ENCODE measurements at places on chromosomes 2 and 18.

GRCh38 chr2:176747928-176748327 is 464.7 kb upstream of the HNRNPA3 start:
- DNase-seq: no peak

DNA sequence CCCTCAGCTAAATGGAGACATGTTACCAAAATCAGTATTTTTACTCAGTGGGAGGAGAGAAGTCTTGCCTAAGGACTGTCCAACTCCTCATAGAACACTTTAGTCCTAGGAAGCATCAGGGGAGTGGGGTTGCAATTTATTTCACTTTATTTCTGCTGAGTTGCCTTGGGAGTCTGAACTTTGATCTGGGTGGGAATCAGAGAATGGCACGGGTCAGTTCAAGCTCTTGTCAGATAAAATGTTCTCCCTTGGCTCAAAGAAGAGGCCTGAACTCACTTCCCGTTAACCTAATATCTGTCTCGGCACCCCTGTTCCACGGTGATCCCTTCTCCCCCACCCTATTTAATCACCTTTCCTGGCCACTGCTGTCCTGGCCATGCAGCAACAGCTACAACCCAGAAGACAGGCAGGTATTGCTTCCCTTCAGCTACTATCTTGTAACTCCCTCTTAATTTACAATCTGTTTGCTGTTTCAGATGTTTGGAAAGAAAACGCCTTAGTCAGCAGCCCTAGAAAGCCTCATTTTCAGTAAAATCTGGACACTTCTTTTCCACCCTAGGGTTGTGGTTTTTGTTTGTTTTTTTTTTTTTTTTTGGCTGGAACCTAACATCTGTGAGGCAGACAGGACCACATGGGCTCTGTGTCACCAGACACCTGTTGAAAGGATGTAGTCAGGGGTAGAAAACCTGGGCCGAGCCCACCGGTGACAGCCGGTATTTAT is 52.5 kb downstream of the SERTAD2 start:
- DNase-seq: no peak

DNA sequence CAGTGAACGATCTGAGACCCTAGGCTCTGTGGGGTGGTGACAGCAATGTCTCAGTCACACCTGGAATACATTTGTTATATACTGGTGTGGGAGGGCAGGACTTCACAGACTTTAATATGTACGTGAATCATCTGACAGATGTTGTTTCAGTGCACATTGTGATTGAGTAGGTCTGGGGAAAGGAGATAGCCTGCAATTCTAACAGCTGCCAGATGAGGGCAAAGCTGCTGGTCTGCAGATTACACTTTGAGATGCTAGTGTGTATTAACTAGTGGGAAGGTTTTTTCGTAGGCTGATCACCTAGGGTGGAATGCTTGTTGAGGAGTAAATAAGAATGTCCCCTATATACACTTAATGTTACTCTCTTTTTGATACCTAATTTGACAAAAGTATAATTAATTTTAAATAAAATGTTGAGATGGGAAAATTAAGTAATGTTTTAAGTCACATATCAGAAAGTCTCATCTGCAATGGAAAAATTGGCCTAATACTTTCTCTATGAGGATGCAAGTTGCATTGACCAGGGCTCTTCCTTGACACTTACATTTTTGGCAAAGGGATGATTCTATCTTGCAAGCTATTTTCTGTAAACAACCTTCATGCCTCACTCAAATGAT is 496.9 kb upstream of the HNMT start:
- DNase-seq: peak; percentile 1

GRCh38 chr2:152620208-152620607 is 97.1 kb downstream of the PRPF40A start:
- no peak for DNase-seq

DNA sequence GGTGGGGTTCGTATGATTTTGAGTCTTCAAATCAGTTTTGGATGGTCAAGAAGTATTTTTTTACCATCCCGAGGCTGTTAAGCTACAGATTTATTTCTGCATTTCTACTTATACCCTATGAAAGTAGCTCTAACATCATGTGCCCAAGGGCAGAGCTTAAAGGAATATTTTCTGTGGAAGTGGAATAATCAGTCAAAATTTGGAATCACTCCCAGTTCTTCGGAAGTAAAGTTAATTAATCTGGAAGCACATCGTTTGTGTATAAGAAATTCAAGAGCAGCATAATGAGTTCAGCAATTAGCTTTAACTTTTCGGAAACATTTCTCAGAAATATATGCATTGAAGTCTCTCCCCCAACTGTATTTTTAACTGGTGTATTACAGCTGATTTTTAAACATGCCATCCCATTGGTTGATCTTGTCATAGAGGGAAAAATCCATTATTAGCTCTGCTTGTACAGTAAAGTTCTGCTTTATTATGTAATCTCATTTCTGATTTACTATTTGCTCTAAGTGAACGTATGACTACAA is 510.1 kb downstream of the DCC start:
- no peak for DNase-seq

DNA sequence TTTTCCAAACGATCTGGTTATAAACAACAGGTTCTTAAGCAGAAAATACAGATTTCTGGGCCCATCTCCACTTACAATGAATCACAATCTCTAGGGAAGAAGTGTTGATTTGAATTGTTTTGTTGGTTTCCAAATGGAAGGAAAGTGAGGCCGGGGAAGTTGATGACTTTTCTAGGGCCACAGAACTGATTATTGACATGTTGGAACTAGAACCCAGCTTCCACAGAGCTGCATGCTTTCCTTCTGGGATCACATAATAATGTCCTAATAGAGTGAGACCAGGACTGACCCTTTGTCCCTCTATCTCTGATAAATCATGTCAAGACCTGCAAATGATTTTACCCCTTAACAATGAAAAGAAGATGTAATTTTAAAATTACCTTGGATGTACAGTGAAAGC is 332.2 kb downstream of the OSR1 start:
- no peak for DNase-seq

- DNase-seq: no peak
These were observed 3.3 kb downstream of the RNF152 start for GRCh38 chr18:61889541-61889940.

GRCh38 chr2:103289105-103289725 is 527.4 kb downstream of the TMEM182 start:
- no peak for DNase-seq

DNA sequence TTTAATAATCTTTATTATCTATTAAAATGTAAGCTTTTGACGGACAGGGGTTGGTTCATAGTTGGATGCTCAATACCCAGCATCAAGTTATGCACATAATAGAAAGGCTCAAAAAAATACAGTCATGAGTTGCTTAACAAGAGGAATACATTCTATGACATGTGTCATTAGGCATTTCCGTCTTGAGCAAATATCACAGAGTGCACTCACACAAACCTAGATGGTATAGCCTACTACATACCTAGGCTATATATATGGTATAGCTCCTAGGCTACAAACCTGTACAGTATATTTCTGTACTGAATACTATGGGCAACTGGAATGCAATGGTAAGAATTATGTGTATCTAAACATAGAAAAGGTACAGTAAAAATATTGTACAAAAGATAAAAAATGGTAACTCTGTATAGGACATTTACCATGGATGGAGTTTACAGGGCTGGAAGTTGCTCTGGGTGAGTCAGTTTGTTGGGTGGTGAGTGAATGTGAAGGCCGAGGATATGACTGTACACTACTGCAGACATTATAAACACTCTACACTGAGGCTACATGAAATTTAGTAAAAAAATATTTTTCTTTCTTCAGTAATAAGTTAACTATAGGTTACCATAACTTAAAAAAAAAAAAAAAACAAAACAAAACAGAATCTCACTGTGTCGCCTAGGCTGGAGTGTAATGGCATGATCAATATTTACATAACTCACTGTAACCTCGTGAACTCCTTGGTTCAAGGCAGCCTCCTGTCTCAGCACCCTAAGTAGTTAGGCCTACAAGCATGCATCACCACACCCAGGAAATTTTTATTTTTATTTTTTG is 201.2 kb downstream of the NBAS start:
- no peak for DNase-seq
